Suprapubic skin (tissue), 4 donors: ENCODE measurements at places on chromosomes 7 and 10. TPM values are rescaled to one million over a fixed set of nuclear protein-coding genes. Genes with fewer than 3 reads are reported as not detected.

- no peak overlapping the region for H3K4me3 ChIP-seq
- no peaks in the 10 kb centered on the region for H3K27me3 ChIP-seq
- no peak for DNase-seq
- no peak overlapping the region for H3K27ac ChIP-seq
- H3K4me1 ChIP-seq = peaks cover 75% of the 10 kb centered on the region
- H3K36me3 ChIP-seq = no peaks in the 10 kb centered on the region
Observed at GRCh38 chr10:74925708-74926107, 99.3 kb downstream of the KAT6B start.

DNA sequence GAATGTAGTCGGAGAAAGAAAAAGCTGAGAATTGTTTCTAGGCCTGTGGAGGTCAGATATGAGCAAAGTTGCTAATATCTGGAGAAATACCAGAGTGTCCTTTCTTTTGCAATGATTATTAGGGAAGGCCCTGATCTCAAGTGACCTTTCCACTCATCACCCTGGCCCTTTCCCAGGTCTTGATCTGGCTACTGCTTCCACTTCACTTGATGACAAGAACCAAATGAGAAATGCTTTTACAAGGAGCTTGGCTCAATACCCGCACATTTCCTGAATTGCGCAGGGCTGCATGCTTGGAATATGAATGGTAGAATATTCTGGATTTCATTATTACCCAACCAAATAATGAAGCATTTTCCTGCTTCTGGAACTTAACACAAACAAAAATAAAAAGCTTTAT lies 104.6 kb downstream of the ITGB8 start:
- H3K36me3 ChIP-seq = no peaks in the 10 kb centered on the region
- H3K4me3 ChIP-seq = no peak overlapping the region
- no peak overlapping the region for H3K27ac ChIP-seq
- DNase-seq = peak; percentile 70
- H3K27me3 ChIP-seq = no peaks in the 10 kb centered on the region

- H3K27ac ChIP-seq = no peak overlapping the region
- no peak for DNase-seq
- peaks cover 20% of the 10 kb centered on the region for H3K36me3 ChIP-seq
- no peaks in the 10 kb centered on the region for H3K4me1 ChIP-seq
Observed at GRCh38 chr7:138864667-138865066, 66.7 kb upstream of the ATP6V0A4 start.

- H3K4me3 ChIP-seq = no peak overlapping the region
- H3K4me1 ChIP-seq = no peaks in the 10 kb centered on the region
- H3K27me3 ChIP-seq = no peaks in the 10 kb centered on the region
- no peaks in the 10 kb centered on the region for H3K36me3 ChIP-seq
- H3K27ac ChIP-seq = no peak overlapping the region
Observed at GRCh38 chr7:32393861-32394260, 96.3 kb downstream of the LSM5 start.

GRCh38 chr7:25598765-25599164 lies 370.5 kb upstream of the NPVF start:
- H3K4me3 ChIP-seq = no peak overlapping the region
- no peak overlapping the region for H3K27ac ChIP-seq
- peaks cover 9% of the 10 kb centered on the region for H3K4me1 ChIP-seq
- no peaks in the 10 kb centered on the region for H3K27me3 ChIP-seq

Gene MCM10
- total RNA-seq = 0.36 TPM

DNA sequence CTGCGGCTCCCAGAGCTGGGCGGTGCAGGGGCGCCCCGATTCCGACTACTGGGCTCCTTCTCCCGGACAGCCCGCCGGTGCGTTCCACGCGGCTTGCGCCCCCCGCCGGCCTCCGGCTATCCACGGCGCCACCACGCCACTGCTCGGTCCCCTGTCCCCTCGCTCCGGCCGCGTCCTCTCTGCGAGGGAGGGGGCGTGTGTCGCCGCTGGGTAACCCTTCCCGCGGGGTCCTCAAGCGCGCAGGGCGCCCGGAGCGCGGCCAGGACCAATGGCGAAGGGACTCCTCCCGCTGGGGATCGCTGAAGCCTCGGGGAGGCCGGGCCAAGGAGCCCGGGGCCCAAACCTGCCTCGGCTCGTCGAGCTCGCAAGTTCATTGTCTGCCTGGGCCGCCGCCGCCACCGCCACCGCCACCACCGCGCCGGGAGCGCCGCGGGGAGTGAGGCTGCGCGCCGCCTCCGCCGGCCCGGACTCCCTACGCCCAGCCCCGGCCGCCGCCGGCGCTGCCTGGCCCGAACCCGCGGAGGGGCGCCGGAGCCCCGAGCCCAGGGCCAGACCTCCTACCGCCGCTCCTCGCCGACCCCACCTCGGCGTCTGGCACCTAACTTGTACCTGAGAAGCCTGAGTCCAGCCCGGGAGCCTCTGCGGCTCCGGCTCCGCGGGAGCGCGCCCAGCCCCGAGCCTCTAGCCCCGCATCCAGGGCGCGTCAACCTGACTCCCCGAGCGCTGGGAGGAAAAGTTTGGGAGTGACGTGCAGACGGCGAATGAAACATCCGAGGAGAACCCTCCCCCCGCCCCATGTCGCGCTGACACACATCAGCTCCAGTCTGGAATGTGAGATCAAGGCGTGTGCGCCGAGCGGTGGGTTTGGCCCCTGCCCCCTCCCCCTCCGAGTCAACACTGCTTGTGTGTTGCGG lies at the start of gene CHST15:
TSS of gene CHST15 (minus strand) at position 739 of the 914 bp plus-strand sequence. CDS start 47,386 bp downstream, outside the sequence.
- H3K4me3 ChIP-seq = peak within 1 kb of the TSS; percentile 78
- H3K27me3 ChIP-seq = peaks cover 47% of the 10 kb centered on the region
- no peaks in the 10 kb centered on the region for H3K36me3 ChIP-seq
